A172 (cell line): ENCODE measurements at places on chromosomes 7 and 10.

GRCh38 chr10:125060026-125060425 is 100.3 kb downstream of the CTBP2 start:
- no peak for DNase-seq

GRCh38 chr7:138934367-138934766 is 46.8 kb downstream of the KIAA1549 start:
- no peak for DNase-seq

GRCh38 chr7:22557167-22557566 is 57.2 kb upstream of the STEAP1B start:
- no peak for DNase-seq

DNA sequence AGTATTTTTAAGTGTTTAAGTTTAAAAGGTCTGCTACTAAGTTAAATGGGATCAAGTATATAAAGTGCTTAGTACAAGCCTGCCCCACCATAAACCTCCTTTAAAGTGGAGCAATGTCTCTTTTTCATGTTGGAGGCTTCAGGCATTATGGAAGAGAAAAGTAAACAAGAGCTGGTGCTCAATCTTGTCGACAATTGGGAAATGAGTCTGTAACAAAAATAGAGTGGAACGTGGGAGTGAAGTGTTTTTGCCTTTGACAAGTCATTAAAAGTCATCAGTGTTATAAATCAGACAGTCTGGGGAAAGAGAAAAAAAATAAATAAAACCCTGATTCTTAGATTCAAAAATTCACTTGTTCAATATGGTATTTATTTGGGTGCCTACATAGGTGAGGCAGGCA is 44.7 kb downstream of the DNAJC12 start:
- DNase-seq: no peak
